ENCODE measurements at places on chromosomes 16 and 17.

- peaks cover 20% of the 10 kb centered on the region for H3K4me1 ChIP-seq
- no peak overlapping the region for H3K27ac ChIP-seq
- DNase-seq, result no peak
- H3K27me3 ChIP-seq, result no peaks in the 10 kb centered on the region
- no peaks in the 10 kb centered on the region for H3K36me3 ChIP-seq
Measured at GRCh38 chr16:85302018-85302847, 190.0 kb upstream of the CIBAR2 start.

GRCh38 chr16:297832-298231, 14.9 kb downstream of the PDIA2 start:
- no peaks in the 10 kb centered on the region for H3K4me1 ChIP-seq
- H3K27ac ChIP-seq, result no peak overlapping the region
- no peak for DNase-seq
- H3K36me3 ChIP-seq, result no peaks in the 10 kb centered on the region

DNA sequence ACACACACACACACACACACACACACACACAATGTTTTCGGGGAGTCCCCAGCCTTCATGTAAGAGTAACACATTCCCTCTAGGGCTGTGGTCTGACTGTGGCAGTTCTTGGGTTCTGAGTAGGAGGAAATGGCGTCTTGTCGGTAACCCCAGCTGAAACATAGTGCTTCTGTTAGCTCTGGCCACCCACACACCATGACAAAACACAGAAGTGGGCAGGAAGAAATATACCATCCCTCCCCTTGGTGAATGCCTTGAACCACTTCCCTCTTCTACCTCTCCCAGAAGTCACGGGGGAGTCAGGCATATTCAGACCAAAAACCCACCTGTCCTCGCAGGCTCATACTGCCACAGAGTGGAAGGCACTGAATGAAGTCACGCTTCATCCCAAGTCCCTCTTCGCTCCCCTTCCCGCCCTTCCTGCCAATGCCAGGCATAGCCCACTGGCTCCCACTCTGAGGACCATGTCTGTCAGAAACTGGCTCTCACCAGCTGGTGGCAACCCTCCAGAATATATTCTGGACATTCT, 11.5 kb downstream of the SLC35B1 start:
- H3K27me3 ChIP-seq, result no peaks in the 10 kb centered on the region
- no peak overlapping the region for H3K27ac ChIP-seq
- H3K4me3 ChIP-seq, result no peak overlapping the region
- H3K4me1 ChIP-seq, result no peaks in the 10 kb centered on the region
- peaks cover 2% of the 10 kb centered on the region for H3K36me3 ChIP-seq

GRCh38 chr17:8665684-8666083, 35.2 kb upstream of the MYH10 start:
- no peaks in the 10 kb centered on the region for H3K36me3 ChIP-seq
- DNase-seq, result no peak
- no peak overlapping the region for H3K4me3 ChIP-seq
- no peak overlapping the region for H3K27ac ChIP-seq

GRCh38 chr16:87691686-87692079, 74.1 kb downstream of the KLHDC4 start:
- H3K4me3 ChIP-seq, result no peak overlapping the region
- DNase-seq, result no peak
- no peaks in the 10 kb centered on the region for H3K27me3 ChIP-seq
- H3K27ac ChIP-seq, result no peak overlapping the region
- H3K36me3 ChIP-seq, result no peaks in the 10 kb centered on the region
